AG04450 (cell line): ENCODE measurements at places on chromosomes 4 and X. TPM values are rescaled to one million over a fixed set of nuclear protein-coding genes. Genes with fewer than 3 reads are reported as not detected.
A peak's percentile ranks its signal among the peaks of the same experiment; 100 is the strongest.

GRCh38 chr4:41757521-41758156 lies 9.1 kb upstream of the PHOX2B start:
- DNase-seq: no peak

DNA sequence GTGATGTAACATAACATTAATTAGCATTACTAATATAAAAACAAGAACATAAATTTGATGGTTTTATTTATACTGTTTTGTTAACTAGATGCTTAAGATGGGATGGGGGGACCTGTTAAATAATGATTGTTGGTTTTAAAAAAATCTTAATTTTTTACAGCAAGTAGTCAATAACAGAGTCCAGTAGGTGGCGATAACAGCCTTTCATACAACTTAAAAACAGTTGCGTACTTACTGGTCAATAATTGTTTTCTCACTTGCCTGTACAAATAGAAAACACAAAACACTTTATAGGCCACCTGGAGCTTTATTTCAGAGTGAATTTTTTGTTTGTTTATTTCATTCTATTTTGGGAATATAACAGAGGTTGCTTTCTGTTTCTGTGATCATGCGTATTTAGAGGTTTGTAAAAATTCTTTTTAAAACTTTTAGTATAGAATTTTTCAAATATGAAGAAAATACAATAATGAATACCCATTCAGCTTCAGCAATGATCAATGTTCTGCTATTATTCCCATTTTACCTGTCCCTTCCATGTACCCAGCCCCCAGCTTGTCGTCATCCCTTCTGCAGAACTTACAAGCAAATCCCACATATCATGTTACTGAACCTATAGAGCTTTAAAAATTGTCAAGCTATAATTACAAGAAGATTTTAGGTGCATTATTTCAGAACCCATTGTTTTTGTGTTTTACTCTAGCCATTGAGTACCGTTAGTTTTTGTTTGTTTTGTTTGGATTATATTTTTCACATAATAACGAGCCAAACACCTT lies 97.1 kb downstream of the MRPL1 start:
- peak; percentile 18 for DNase-seq

- DNase-seq: no peak
These were observed 562.7 kb downstream of the TRIML1 start for GRCh38 chr4:188701952-188702351.

DNA sequence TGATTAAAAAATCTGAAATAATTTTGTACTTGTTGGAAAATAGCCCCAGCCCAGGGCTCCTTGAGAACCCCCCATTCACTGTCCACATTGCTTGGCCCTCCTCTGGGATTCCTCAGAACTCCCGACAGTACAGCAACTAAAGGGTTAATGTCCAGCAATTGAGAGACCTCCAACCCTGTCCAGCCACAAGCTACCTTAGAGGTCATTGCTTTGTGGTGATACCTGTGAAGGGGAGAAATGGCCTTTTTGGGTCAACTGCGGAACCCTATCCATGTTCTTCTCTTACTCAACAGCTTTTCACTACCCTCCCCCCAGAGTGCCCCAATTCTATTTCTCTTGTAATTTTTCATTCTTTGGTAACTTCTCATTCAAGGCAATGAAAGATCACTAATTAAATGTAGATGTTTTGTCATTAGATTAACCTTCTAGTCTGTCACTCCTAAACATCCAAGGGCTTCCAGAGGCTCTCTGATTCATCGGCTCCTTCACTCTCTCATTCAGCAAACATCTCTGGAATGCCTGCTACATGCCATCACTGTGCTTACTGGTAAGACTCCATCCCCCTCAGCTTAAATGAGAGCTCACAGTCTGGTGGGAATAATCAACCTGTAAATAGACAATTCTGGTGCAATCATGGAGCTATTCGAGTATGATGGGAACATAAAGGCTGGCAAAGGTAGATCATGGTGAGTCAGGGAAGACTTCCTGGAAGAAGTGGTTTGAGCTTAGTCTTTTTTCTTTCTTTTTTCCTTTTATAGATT lies 241.4 kb upstream of the PGRMC2 start:
- DNase-seq: peak; percentile 91

- DNase-seq: no peak
These were observed 60.6 kb downstream of the POLR2B start for GRCh38 chr4:57039345-57039744.

- DNase-seq: no peak
These were observed 31.5 kb downstream of the ELF2 start for GRCh38 chr4:139145552-139145932.

DNA sequence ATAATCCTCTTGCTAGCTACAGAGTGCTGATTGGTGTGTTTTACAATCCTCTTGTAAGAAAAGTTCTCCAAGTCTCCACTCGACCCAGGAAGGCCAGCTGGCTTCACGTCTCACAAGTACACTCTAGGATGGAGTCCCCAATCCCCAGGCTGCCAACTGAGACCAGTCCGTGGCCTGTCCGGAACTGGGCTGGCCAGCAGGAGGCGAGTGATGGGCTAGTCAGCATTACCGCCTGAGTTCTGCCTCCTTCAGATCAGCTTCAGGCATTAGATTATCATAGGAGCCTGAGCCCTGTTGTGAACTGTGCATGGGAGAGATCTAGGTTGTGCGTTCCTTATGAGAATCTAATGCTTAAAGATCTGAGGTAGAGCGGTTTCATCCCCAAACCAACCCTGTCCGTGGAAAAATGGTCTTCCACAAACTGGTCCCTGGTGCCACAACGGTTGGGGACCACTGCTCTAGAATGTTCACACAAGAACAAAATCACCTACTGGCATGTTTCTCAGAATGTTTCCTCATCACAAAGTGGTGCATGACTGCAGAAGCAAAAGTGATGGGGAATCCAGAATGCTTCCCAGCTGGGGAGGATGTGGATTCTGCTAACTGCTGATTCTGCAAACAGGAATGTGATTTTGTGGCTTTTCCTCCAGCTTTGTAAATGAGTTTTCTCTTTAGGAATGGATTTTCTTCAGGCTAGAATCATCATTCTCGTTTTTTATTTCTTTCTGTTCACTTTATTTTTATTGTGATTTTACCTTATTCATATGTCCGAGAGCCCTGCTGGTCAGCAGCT lies 40.9 kb downstream of the SEPTIN11 start:
- peak; percentile 91 for DNase-seq

- DNase-seq: no peak
These were observed 133.2 kb downstream of the ZAR1 start for GRCh38 chr4:48623182-48623780.

DNA sequence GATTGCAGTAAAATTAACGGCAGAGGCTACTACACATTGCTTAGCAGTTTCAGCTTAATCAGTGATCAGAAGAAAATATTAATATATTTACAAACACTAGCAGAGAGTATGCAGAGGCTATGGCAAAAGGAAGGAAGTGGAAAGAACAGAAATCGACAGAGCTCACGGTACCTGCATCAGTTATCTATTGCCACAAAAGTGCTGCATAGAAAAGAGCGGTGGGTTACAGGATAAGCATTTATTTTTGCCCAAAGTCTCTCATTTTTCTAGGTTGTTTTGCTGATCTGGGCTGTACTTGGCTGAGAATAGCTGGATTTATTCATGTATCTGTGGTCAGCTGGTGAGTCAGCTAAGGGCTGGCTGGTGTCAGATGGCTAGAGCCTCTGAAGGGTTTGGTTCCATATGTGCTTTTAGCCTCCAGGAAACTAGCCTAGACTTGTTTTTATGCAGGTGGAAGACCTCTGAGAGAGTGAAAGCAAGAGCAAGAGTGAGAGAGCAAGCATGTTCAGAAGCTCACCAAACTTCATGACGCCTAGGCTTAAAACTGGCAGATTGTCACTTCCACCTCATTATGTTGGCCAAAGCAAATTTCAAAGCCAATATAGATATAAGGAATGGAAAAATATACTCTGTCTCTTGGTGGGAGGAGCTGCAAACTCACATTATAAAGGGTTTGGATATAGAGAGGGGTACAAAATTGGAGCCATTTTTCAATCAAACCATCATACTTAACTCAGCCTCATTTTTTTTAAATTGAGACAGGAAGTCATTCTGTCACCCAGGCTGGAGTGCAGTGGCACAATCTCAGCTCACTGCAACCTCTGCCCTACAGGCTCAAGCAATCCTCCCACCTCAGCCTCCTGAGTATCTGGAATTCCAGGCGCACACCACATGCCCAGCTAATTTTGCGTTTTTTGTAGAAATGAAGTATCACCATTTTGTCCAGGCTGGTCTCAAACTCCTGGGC lies 153.2 kb upstream of the RPL34 start:
- peak; percentile 73 for DNase-seq

- no peak for DNase-seq
These were observed 43.4 kb downstream of the ING2 start for GRCh38 chr4:183548306-183548705.

DNA sequence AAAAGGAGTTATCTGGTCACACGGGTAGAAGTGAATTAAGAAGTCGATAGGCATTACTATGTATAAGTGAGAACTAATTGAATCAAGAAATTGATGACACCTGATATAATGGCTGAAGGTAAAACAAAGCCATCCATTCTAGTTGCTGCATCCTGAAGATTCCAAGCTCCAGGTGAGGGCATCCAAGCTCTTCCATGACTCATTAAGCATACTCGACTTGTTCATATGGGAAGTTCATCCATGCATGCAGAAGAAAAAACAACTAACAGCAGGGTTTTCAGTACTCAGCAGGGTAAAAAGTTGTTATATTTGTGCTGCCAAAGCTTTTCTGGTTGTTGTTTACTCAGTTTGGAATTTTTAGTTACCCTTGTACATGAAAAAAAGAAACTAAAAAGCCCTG lies 508.0 kb upstream of the CXorf51A start:
- no peak for DNase-seq

- no peak for DNase-seq
These were observed 216.0 kb upstream of the TAPT1 start for GRCh38 chr4:16442296-16442695.

GRCh38 chr4:39712819-39713607 lies 15.1 kb downstream of the UBE2K start:
- no peak for DNase-seq

DNA sequence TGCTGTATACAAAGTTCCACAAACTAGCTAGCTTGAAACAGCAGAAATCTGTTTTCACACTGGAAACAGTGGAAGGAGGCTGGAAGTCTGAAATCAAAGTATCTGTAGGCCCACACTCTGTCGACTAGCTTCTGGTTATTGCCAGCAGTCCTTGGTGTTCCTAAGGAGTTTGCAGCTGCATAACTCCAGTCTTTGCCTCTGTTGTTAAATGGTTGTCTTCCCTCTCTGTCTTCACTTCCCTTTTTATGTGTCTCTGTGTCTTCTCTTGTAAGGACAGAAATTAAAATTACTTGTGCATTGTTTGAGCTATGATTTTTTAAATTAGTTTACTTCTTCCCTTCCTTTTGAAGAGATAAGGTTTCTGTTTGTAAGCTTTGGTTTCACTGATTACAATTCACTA lies 8.2 kb downstream of the MTHFD2L start:
- no peak for DNase-seq

DNA sequence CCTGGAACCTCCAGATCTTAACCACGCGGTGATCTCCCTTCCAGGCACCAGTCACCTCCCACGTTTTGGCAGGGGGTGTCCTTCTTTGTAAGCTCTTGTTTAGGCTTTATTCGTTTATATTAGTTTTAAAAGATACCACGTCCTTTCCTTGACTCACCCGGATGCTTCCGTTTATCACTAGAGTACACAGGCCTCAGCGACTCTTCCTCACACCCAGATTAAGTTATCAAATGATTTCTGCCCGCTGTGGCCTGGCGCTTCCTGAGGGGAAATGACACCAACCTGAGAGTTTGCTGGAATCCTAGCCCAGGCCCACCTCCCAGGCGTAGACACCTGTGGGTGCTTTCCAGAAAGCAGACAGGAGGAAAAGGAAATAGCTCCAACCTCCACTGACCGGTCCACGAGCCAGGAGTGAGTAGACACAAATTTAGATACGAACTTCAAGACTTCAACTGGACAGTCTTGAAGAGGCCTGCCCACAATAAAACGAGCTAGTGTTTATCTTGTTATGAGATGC lies 756 bp upstream of the ADAMTS3 start:
- no peak for DNase-seq

GRCh38 chrX:39336671-39337311 lies 535.5 kb downstream of the MID1IP1 start:
- DNase-seq: no peak

DNA sequence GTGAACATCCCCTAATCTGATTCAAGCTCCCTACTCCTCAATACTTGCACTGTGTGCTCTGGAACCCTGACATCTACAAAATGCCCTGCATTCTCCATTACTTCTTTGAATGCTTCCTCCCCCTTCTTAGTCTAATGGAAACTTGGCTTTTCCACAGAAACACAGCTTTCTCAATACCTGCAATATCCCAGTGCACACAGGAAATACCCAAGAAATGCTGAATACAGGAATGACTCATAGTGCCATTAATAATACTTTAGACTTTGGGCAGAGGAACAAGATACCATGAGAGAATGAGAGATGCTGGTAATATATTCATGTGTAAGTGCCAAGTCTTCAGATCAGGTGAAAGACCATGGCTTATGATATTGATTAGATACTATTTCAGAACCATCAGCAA lies 5.6 kb downstream of the QRFPR start:
- DNase-seq: no peak

- DNase-seq: no peak
These were observed 134.2 kb downstream of the SPOCK3 start for GRCh38 chr4:167100120-167100519.

- no peak for DNase-seq
These were observed 17.2 kb downstream of the ATRX start for GRCh38 chrX:77768787-77769186.

- DNase-seq: no peak
These were observed 221.6 kb downstream of the AFAP1 start for GRCh38 chr4:7717946-7718490.

DNA sequence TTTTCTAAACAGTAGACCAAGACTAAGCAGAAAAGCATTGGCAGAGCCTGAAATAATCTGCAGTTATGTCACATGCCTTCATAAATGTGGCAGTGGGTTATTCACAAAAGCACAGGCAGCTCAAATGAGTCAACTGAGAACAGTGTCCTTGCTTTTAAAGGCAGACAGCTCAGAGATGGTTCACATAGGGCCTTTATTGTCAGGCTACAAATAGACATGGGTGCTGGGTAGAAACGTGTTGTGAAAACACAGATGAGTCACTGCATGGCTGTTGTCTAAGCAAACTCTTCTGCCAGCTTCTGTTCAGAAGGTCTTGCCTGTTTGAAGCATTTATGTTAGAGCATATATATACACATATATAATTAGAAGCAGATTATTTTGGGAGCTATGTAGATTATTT lies 118.0 kb downstream of the SLC4A4 start:
- DNase-seq: peak; percentile 59

KLHL15 gene
- polyA plus RNA-seq: 4.0 and 6.2 TPM in 2 replicates

TBC1D8B gene
- 10.4 and 13.6 TPM in 2 replicates for polyA plus RNA-seq

CCDC160 gene
- 0.06 and 0.15 TPM in 2 replicates for polyA plus RNA-seq

EPHA5 gene
- polyA plus RNA-seq: 0.02 and 0.04 TPM in 2 replicates

SORBS2 gene
- not detected in 2 replicates for polyA plus RNA-seq

FAM133A gene
- not detected in 2 replicates for polyA plus RNA-seq

CLGN gene
- polyA plus RNA-seq: 1.6 and 2.7 TPM in 2 replicates

NHSL2 gene
- polyA plus RNA-seq: 3.0 and 3.1 TPM in 2 replicates

ARHGEF38 gene
- polyA plus RNA-seq: not detected in 2 replicates

C4orf50 gene
- polyA plus RNA-seq: not detected in 2 replicates

PROM1 gene
- not detected in 2 replicates for polyA plus RNA-seq

SPANXN2 gene
- not detected in 2 replicates for polyA plus RNA-seq

ADH1A gene
- not detected in 2 replicates for polyA plus RNA-seq
